Activated T-helper 9 cell treated with anti-CD3 and anti-CD28 coated beads, Interleukin-2, amount 50 U/mL, for 16 hours (primary cell): ENCODE measurements at places on chromosomes 2 and 18.

DNA sequence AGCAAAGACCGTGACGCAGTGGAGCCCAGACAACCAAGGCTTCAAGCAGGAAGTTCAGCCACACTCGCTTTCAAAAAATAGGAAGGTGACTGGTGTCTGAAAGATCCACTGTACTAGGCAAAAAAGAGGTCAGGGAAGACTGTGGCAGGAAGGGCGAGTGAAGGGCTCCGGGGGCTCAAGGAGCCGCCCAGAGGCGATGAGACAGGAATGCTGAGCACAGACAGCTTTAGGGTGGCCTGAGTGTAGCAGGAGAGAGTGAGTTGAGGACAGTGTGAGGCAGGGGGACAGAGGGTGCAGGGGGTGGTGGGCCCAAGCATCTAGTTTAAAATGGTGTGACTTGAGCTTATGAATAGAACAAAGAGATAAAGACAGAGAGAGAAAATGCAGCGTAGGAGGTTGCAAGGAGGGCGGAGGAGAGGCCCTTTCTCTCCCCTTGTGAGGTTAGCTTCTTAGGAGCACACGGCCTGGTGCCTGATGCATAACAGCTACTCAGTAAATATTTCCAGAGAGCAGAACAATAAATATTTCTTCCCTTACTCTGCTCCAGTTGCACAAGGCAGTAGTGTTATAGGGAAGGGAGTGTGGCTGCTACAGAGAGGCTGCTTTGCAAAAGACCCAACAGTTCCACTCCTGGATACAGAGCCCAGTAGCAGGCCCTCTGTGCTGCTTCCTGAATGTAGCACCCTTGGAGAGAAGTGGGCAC, 789.7 kb upstream of the RAB6C start:
- DNase-seq = no peak

DNA sequence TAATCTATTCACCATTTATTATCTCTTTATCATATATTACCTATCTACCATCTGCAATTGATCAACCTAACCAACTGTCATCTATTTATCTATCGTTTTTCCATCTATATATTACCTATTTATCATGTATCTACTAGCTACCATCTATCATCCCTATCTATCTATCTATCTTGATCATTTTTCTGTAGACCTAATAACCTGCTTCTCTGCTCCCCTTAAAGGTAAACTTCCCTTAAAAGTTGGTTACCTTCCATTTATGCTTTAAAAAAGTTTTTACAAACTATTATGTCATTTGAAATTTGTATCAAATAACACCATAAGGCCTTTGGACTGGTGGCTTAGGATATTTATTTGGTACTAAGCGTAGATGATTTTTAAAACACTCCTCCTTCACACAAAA, 47.2 kb downstream of the TMEM18 start:
- no peak for DNase-seq

- no peak for DNase-seq
Measured at GRCh38 chr2:141027221-141027620, 1103.6 kb downstream of the LRP1B start.

DNA sequence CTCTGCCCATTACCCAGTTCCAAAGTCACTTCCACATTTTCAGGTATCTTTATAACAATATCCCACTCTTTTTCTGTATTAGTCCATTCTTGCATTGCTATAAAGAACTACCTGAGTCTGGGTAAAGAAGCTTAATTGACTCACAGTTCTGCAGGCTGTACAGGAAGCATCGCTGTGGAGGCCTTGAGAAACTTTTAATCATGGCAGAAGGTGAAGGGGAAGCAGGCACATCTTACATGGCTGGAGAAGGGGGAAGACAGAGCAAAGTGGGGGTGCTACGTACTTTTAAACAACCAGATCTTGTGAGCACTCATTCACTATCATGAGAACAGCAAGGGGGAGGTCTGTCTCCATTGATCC, 85.4 kb upstream of the MAP4K3 start:
- no peak for DNase-seq

DNA sequence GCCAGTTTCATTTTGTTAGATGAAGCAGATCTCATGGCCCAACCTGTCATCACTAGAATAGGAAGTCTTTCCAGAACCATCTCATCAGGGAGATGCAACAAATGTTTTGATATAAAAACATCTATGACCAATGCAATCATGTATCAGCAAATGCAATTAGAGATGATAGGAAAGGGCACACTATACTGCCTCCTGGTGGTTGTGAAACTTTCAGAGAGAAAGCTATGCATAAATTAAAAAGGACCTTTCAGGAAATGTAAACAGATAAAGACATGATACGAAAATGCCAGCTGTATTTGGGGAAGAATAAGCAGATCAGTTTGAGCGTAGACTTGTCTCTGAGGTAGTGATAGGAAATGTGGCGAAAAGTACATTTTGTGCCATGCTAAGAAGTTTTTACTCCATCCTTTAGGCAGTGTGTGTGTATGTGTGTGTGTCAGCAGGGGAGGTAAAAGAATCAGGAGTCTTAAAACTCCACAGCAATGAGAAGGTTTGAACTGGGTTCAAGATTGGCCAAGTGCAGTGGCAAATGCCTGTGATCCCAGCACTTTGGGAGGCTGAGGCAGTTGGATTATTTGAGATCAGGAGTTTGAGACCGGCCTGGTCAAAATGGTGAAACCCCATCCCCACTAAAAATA, 479.3 kb downstream of the CPS1 start:
- no peak for DNase-seq

DNA sequence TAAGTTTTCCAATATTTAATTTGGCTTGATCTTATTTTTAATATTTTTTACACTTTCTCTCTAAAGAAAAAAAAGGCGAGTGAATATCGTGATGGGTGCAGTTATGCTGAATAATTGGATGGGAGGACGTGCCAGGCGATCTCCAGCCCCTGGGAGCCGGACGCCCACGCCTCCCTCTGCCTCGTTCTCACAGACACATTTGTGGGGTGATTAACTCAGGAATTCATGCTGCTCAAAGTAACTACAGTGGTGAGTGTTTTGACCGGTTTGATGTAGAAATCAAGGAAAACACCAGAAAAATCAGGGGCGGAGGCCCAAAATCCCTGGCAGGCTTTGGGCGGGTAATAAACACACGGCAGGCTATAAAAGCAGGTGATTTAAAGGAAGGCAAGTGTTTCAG, 736.8 kb upstream of the SALL3 start:
- DNase-seq = no peak

GRCh38 chr2:8576525-8577167, 105.2 kb upstream of the ID2 start:
- peak; percentile 17 for DNase-seq

- no peak for DNase-seq
Measured at GRCh38 chr2:64562148-64562784, 38.1 kb downstream of the AFTPH start.

DNA sequence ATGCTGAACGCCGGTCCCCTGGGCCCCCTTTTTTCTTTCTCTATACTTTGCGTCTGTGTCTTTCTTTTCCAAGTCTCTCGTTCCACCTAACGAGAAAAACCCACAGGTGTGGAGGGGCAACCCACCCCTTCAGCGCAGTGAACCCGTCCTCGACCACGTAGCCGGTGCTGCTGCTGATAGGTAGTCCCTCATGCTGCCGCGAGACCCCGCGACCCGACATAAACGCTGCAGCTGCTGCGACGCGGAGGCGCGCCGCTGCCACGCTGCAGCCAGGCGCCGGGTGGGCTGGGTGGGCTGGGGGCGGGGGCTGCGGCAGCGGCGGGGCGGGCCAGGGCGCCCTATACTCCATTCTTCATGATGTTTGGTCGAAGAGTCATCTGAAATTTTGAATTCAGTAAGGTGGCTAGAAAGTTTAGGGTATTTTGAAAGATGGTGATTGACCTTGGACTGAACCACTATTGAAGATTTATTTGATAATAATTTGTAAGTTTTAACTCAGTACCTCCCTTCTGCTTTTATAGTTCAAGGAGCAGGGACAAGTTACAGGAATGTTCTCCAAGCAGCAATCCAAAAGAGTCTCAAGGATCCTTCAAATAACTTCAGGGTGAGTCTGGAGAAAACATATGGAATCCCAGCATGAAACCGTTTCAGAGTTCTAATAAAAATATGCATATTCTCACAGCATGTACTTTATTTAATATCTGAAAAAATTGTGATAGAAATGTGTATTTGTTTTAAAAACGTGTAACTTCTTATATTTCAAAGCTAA, 24.1 kb downstream of the CFLAR start:
- no peak for DNase-seq

GRCh38 chr2:134198006-134198634, 55.8 kb upstream of the MGAT5 start:
- no peak for DNase-seq

GRCh38 chr2:100789361-100789760, 30.6 kb upstream of the NPAS2 start:
- no peak for DNase-seq

- DNase-seq = no peak
Measured at GRCh38 chr2:239555571-239555905, 154.7 kb upstream of the HDAC4 start.

DNA sequence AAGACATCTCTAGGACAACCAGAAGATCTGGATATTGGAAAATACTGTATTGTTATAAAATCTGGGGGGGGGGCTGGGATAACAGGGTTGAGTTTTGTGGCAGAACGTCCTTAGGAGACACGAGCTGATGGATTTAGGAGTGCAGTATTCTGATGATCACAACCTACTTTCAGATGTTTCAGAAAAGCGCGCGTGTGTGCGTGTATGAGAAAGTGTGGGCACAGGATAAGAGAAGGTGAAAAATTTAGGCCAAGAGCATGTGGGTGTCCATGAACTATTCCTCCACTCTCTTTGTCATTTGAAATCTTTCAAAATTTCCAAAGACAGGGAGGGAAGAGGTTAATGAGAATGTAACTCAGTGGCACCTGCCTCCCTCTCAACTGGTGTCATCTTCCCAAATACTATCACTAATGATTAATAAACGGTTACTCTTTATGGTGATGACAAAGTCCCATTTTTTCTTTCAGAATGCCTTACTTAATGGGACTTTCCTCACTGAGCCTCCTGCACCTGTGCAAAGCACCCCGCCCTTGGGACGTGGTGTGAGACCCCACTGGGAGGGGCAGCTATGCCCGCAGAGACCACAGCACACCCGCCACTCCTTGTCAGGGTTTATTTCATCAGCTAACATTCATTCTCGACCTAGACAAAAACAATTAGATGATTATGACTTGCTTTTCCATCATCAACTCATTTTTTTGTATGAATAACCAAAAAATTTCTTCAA, 53.6 kb downstream of the HS6ST1 start:
- DNase-seq = no peak

DNA sequence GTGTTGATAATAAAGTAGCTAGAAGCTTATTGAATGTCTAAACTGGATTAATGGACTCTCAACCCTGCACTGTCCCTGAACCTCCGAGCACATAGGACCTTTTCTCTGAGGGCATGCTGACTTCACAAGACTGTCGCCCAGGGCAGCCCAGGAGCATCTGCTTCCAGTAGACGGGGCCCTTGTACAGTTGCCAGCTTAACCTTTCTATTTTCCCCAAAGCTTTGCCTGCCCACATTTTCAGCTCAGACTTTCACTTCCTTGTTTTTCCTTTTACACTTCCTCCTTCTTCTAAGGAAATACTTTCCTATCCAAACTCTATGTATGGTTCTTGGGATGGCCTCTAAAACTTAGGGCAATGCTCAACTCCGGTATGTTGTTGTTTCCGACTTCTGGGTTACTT, 1.3 kb downstream of the VWA3B start:
- DNase-seq = no peak

DNA sequence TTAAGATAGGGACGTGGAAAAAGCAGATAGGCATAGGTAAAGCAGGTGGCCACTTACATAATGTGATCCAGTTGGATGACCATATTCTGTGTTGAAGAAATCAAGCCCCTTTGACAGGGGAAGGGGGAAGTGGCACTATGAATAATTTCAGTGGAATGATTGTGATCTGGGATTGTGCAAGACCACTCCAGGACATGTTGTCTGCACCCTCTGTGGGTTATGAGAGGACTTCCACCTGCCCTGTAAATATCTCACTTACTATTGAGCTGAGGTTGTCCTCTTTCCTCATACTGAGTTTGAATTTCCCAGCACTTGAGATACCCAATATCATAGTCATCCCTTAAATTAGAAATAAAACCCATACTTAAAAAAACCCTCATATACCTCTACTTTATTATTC, 220.7 kb downstream of the IRS1 start:
- no peak for DNase-seq

DNA sequence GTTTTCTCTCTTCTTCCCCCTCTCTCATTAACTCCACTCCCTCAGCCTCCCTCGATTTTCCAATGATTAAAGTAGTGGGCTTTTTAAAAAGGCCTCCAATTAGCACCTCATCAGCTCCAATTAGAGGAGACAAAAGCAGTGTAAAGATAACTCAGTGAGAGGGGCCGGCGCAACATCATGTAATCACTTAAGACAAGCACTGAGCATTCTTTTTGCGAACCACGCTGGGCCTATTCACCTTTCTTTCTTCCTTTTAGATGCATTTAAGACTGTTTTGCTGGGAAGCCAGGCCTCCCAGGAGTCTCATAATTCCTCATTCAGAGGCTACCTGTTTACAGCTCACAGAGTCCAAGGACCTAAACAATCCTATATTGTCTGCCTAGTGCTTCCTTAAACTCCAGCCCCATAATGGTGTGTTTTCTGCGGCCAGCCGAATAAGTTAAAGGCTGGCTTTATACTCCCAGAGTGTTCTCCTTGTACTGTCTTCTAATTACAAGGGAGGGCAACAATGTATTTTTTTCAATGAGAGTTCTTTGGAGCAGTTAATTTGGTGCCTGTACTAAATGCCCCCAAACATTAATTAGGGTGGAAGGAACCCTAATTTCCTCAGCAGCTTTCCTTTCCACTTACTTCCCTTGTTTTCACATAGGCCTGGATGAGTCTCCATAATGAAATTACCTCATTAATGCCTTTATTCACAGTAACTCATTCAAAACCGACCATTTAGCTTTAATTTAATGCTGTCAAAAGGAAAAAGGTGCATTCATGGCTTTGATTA, 28.0 kb upstream of the LMAN1 start:
- DNase-seq = no peak

DNA sequence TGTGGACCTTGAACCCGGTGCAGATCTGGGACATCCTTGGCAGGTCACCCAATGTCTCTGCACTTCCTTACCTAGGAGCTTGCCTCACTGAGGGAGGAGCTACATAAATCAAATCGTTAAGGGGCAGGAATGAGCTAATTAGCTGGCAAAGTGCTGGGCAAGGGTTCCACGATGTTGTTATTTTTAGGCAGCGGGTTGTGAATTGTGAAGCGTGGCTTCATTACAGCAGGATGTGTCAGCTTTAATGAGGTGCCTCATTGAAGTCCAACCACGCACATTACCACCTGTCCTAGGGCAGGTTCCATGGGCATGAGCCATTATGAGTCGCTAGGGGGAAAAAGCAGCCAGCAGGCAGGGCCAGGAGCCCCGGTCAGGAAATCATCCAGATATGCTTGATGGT, 127.0 kb upstream of the AGAP1 start:
- no peak for DNase-seq
